Left renal pelvis (tissue), 4 donors: ENCODE measurements at places on chromosomes 1 and 21.

- DNase-seq: no peak
Measured at GRCh38 chr1:14915356-14916054, 238.0 kb upstream of the TMEM51 start.

GRCh38 chr1:158798531-158798930 is 17.5 kb upstream of the OR6N2 start:
- DNase-seq: no peak

DNA sequence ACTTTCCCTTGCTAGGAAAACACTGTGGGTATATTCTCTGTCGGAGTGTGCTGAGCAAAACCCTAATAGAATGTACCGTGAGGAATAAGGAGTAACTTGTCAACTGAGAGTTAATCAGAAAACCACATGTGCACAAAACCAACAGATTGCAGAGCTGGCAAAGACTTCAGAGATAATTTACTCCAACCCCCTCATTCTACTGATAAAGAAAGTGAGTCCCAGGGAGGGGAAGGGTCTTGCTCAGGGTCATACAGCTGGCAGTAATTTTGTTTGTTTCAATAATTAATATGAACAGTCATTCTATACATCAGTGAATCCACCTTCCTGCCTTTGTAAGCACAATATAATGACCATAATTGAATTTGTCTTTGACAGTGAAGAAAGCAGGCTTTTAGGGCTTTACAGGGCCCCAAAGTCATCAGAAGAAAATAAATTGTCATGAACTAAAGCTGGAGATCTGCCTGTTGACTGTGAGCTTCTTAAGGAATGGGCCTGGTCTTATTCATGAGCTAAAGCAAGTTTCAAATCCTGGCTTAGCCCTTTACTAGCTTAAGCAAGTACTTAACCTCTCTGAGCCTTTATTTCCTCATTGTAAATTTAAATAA is 67.2 kb upstream of the HOOK1 start:
- DNase-seq: no peak

DNA sequence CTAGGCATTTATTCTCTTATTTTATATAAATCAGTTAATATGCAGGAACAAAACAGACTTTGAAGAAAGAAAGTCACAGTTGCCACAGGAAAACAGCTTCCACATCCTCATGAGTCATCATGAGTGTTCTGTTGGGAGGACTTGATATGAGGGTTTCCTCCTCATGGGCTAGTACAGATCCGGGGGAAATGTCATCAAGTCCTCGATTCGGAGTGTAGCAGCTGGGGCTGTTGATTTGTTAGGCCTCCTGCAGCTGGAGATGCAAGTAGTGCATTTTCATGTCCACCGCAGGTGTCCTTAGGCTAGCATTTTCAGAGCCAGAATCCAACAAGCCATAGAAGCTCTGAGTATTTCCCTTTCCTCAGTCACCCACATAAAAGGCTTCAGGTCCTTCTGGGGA is 36.7 kb downstream of the ADAM30 start:
- DNase-seq: no peak

DNA sequence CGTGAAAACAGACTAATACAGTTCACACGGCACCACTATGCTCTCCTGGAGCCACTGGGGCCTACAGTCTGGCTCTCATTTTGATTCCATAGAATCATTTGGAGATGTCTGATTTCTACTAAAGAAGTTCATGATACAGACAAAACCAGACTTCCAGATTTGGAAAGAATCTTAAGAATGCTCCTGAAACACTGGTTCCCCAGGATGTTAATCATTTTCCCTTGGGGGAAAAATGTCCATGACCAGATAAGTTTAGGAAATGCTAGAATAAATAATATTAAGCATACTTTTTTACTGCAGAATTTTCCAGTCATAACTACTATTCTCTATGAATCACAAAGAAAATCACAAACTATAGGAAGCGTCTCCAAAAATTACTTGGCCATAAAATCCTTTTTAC is 63.0 kb upstream of the RGS7 start:
- DNase-seq: no peak

- no peak for DNase-seq
Measured at GRCh38 chr1:201267481-201268229, 15.7 kb upstream of the PKP1 start.

GRCh38 chr1:228691926-228692325 is 43.4 kb upstream of the RHOU start:
- DNase-seq: no peak

DNA sequence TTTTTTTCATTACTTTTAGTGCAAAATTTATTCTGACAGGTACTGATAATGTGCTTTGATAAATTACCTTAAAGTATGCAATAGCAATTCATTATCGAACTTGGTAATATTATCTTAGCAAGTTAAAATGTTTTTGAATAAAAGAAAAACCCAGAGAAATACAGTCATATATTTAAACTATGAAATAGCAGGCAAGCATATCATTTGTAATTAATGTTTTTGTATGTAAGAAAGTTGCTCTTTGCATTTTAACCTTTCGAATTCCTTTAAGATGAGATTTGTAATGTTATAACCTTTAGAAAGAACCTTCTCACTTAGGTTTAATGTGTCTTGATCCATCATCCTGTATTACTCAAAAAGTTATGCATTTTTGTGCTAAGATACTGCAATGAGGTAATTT is 585.6 kb downstream of the PTBP2 start:
- no peak for DNase-seq

GRCh38 chr21:29521872-29522271 is 223.2 kb downstream of the BACH1 start:
- DNase-seq: no peak
